Stimulated activated CD8-positive, alpha-beta memory T cell treated with anti-CD3 and anti-CD28 coated beads, Interleukin-4, amount 100 ng/mL, for 48 hours (primary cell): ENCODE measurements at places on chromosomes 2 and 18.

- no peak for DNase-seq
Measured at GRCh38 chr2:226623587-226624368, 175.8 kb downstream of the IRS1 start.

DNA sequence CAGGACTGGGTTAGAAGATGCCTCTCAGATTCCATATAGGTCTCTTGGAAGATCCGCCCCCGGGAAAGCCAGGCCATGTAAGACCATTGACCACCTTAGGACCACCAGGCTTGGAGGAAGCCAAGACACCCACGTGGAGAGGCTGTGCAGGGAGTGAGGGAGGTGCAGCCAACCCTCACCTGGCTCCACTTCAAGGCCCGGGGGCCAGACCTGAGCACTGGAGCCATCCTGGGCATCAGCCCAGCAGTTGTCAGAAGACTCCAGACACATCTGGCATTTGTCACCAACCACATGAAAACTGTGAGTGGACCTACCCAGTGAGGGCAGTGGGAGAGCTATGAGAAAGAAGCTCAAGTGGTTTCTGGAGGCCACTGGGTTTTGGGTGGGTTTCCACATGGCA, 214.4 kb downstream of the MYT1L start:
- no peak for DNase-seq

DNA sequence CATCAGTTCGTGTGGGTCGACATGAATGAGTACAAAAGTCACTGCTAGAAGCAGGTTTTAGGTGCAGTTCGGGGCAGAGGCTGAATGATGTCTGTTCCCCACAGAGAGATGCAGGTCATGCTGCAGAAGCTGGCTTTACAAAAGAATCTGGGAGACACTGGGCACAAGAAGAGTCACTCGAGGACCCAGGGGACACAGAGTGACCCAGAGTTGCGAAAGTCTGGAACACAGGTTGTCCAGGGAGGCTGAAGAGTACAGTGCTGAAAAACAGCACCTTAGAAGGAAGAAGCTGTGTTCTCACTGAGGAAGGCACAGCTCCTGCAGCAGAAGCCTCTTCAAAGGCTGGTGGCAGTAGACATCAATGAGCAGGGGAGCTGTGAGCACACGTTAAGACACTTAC, 14.8 kb downstream of the CACNB4 start:
- no peak for DNase-seq

DNA sequence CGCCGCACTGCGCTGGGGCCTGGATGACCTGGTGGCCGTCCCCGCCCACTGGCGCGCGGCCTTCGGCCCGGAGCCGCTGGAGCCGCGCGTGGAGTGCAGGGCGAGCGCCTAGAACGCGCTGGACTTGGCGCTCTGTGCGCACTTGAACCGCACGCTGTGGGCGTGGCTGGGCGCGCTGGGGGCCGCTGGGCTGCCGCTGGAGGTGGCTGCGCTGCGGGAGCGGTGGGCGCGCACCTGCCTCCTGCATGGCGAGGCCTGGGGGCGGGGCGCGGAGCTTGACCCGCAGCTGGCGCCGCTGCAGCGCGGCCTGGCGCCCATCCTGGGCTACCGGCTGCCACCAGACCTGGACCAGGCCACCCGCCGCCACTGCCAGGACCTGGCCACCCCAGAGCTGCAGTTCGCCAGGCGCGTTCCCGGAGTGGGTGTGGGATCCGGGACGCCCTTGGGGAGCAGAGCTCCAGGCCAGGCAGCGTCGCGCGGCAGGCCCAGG, 9.9 kb downstream of the AQP12B start:
- no peak for DNase-seq

- DNase-seq = no peak
Measured at GRCh38 chr18:75168619-75169018, 40.3 kb downstream of the PTGR3 start.

DNA sequence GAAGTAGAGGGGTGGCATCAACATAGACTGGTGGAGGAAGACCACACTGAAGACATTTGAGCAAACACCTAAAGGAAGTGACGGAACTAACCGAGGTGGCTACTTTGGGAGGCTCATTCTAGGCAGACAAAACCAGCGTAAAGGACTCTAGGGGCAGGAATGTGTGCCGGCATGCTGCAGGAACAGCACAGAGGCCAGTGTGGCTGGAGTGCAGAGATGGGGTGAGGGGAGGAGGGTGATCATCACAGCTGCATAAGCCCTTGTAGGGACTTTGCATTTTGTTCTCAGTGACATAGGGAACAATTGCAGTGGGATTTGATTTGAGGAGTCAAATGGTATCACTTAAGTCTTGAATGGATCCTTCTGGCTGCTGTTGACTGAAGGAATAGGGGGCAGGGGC, 253.5 kb downstream of the NCKAP5 start:
- DNase-seq = no peak

DNA sequence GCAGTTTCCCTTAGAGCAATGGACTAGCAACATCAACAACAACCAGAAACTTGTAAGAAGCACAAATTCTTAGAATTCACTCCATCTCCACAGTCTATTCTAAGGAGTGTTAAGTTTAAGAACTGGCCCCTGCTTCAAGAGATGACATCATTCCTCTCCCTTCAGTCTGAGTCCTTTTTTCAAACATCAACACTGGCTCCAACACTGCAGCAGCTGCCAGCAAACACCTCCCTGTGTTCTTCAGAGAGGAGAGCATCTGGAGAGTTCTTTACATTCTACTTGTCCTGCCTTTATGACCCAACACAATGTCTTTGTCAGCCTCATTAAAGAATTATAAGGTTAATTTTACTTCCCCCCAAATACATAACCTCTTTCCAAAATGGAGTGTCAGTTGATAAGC, 122.3 kb downstream of the HNMT start:
- DNase-seq = no peak

GRCh38 chr2:60312618-60313017, 240.8 kb downstream of the BCL11A start:
- no peak for DNase-seq

DNA sequence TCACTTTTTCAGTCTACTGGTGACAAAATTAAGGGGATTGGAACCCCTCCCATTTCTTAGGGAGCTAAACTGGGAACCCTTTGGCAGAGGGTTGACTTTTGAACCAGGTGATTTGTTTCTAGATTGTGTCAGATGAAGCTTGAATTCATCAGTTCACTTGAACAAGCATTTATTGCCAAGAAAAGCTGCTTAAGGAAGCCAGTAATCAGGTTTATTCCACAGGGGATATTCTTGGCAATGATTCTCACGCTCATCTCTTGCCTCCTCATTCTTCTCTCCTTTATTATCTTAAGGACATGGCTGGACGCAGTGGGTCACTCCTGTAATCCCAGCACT, 101.0 kb downstream of the ALPK2 start:
- DNase-seq = no peak

GRCh38 chr2:11309706-11310105, 34.7 kb downstream of the ROCK2 start:
- no peak for DNase-seq

DNA sequence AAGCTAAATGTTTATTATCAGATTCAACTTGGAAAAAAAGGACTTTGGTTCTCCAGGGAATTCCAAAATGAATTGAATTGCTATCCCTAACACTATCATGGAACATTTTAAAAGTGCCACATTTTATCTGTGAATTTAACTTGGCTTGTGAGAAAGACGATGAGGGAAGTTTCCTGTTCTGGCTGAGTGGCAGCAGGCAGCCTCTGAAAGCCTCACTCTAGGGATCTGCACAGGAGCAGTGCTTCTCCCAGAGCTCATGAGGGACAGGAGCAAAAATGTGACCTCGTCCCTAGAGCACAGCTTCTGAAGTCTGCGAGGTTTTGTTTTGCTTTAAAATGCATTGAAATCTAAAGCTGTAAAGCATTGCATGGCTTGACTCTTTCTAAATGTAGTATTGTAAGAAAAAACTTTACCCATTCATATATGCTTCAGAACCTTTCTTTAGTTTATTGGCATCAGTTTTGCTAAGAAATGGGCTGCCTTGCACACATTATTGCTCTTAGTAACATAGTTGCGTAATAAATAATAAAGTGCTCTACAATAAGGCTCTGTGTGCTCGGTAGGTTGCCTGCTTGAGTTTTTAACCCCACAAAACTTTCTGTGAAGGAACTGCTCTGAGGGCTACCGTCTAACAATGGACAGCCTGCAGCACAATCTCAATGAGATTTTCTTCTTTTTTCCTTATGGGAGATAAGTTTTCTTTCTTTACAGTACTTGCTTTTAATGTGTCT, 136.2 kb upstream of the CDCA7 start:
- no peak for DNase-seq

GRCh38 chr2:132252191-132252893, 90.6 kb upstream of the ANKRD30BL start:
- DNase-seq = no peak

- DNase-seq = no peak
Measured at GRCh38 chr2:221780281-221780688, 208.2 kb upstream of the EPHA4 start.

GRCh38 chr2:47218066-47218581, 63.0 kb upstream of the STPG4 start:
- DNase-seq = no peak

- DNase-seq = no peak
Measured at GRCh38 chr2:239157269-239157668, 243.6 kb downstream of the HDAC4 start.

DNA sequence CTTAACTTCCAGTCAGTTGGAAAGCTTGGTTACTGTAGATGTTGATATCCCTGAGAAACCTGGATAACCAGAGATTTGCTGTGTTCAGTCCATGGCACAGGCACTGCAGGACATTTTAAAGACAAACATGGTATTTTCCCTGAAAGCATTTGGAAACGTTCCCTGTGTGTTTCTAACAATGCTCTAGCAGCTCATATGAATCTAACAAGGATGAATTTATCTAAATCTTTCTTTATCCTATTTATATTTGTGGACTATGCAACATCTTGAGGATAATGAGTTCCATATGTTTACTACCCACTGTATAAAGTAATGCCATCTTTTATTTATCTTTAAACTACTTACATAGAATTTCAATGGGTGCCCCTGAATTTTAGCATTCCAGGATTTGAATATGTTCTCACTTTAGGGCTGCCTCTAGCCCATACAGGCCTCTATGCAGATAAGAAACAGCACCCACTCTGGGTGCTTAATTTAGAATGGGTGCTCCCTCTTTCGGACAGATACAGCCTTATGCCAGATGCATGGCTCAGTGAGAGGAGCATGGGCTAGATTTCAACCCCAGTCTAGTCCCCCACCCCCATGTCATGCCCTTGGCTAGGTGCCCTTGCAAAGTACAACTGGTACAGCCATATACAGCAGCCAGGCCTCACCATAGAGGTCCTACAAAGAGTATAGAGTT, 50.6 kb upstream of the NEMP2 start:
- DNase-seq = no peak

- no peak for DNase-seq
Measured at GRCh38 chr2:16293398-16293797, 353.0 kb downstream of the MYCN start.

DNA sequence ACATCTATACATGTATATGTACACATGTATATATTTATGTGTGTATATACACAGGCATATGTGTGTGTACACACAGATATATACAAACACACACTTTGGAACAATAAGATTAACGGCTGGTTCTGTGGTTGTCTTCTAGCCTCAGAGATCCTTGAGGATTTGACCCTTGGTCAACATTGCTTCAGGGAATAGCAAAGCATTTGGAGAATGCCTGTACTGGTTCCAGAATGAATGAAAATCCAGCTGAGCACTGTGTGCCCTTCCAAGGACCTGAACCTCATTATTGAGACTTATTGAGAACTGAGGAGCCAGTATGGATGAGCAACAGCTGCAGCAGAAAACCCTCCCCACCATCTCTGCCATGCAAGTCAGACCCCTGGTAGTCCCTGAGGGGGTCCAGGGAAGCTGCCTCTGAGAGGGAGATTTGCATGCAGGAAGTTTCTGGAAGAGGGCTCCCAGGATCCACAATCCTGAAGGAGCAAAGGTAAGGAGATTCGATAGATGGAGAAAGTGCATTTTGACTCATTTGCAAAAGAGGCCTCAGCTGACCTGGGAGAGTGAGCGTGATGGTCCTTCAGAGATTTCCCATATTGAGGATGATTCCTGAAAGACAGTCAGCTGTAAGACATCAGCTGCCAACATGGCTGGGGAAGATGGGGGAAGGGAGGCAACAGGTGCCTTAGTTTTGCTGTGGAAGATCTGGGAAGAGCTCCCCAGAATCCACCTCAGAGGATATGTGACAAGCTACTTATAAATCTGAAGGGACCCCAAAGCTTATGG, 166.6 kb upstream of the NCKAP5 start:
- DNase-seq = no peak

- DNase-seq = no peak
Measured at GRCh38 chr2:94993176-94994062, 32.1 kb upstream of the MAL start.

- no peak for DNase-seq
Measured at GRCh38 chr2:215602997-215603396, 167.1 kb upstream of the FN1 start.

DNA sequence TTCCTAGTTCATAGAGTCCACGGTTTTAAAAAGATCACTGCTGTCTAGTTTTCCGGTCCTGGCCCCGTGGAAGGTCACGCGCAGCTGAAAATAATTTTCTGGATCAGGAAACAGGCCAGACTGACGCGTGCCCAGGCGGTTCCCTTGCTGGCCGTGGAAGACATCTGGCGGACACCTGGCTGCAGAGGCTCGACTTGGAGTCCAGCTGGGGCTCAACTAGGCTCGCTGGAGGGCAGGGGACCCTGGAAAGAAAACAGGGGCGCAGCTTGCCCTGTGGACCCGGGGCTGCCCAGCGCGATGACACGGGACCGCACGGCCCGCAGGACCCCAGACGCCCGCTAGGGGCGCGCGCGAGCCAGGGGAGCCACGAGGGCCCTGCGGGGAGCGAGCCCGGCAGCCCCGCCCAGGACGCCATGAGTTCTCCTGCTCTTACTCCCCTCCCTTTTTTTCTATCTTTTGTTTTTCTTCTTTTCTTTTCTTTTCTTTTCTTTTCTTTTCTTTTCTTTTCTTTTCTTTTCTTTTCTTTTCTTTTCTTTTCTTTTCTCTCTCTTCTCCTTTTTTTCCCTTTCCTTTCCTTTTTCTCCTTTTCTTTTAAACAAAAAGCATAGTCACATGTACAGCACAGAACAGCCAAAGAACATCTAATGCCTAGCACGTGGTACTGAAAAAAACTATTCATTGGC, 43.2 kb upstream of the UBE2F start:
- peak; percentile 90 for DNase-seq

- DNase-seq = no peak
Measured at GRCh38 chr2:101989740-101990460, 1.9 kb upstream of the IL1R2 start.

DNA sequence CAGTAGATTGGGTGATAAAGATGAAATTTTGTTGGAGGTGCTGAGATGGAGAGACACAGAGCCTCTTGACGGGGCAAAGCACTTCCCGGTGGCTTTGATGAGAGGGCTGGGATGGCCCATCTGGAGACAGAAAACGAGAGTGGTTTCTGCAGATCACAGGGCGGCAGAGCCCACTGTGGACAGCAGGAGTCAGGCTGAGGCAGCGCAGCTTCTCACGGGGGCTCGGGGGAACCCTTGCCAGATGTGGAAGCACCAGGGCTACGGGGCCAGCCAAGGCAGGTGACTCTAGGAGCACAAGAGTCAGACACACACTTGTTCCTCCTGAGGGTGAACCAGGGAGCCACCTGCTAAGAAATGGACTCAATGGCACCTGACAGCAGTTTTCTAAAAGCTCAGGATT, 78.5 kb downstream of the TPO start:
- DNase-seq = no peak

- DNase-seq = peak; percentile 14
Measured at GRCh38 chr2:240522406-240522805, 35.4 kb downstream of the ANKMY1 start.
